ENCODE measurements at places on chromosomes 12 and 14.

- DNase-seq, result no peak
Observed at GRCh38 chr14:67503331-67503730, 14.8 kb upstream of the TMEM229B start.

DNA sequence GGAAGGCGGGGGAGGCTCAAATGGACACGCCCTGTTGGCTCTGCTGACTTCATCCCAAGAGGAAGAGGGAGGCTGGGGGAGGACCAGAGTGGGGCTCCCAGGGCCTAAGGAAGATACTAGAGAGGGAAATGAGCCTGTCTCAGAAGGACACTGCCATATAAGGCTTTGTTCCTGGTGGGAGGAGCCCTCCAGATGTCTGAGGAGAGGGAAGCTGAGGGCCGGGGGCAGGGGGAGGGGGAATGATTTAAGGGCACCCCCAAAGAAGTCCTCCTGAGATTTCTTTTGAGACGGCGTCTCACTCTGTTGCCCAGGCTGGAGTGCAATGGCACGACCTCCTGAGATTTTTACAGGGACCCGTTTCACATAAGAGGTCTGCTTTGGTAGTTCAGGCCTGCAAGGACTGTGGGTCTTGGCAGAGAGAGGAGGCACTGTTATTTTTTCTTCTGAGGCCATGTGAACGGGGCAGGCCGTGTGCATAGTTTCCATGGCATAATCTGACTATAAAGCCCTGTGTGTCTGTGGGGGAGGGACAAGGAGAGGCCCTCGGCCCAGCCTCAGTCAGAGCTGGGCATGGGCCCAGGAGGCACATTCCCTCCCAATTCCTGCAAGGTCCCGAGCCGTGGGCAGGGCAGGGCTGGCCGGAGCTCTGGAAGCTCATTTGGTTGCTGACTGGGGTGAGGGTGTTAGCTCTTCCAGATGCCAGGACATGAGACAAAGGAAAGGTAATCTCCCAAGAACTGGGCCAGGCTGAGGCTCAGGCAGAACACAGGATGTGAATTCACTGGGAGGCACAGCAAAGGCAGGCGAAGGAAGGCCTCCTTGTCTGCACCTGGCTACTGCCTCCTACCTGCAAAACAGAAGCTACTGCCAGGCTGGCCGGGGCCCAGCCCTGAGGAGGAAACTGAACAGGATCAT is 22.2 kb upstream of the PLEKHG3 start:
- DNase-seq, result no peak

- no peak for DNase-seq
Observed at GRCh38 chr12:45494279-45494678, 235.2 kb upstream of the ARID2 start.

GRCh38 chr14:65156568-65157366 is 54.5 kb upstream of the MAX start:
- no peak for DNase-seq

DNA sequence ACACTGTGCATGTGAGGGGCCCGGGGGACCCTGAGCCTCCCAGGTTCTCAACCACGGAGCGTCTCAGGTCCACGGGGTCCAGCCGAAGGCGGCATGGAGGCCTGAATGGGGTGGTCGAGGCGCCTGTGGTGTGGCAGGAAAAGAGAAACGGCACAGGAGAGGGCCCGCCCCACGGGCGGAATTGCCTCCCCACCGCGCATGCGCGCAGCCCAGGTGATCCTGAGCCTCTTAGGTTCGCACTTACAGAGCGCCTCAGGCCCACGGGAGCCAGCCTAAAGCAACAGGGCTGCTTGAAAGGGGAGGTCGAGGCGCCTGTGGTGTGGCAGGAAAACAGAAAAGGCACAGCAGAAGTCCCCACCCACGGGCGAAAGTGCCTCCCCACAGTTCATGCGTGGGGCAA is 311.0 kb downstream of the ALG10 start:
- DNase-seq, result no peak

DNA sequence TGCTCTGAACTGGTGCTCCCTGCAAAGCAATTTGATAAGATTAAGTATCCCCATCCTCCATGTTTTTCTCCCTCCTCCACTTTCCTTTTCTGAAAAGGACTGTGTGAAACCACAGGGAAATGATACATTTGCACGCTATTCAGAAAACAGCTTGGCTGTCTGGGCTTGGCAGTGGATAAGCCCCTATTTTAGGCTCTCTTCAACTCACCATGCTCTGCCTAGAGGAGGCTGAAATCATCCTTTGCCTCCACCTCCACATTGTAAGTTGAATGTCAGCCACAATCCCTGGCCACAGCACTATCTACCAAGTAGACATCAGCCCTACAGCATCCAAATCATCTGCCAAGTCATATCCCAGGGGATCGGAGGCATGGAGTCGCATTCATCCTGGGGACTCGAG is 642.3 kb downstream of the RPS29 start:
- no peak for DNase-seq

DNA sequence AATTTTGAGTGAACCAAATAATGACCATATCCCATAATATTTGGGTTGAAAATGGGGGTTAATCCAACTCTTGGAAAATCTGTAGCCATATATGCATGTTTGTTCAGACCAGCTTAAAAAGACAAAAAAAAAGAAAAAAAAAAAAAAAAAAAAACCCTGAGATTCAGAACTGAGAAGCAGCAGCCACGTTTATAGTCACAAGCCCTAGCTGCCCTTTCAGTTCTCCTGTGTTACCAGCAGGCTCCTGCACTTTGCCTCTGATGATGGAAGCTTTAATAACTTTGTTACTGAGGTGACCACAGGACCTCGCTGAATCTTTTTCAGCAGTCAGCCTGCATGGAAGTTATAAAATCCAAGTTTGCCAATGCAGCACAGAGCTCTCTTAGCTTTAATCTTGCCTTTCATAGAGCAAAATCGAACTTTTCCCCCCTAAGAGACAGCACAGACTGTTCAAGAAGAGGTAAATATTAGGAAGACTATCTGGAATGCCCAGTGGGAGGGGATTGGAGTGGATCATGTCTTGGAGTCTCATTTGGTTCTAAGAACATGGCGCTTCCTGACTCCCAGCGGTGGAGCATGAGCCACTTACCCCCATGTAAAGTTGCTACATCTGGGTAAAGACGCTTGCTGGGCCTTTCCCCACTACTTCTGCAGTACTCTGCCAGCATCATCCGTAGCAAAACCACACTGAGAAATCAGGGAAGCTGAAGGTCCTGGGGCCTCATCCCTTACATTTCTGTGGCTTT is 20.6 kb downstream of the GNG2 start:
- DNase-seq, result no peak

DNA sequence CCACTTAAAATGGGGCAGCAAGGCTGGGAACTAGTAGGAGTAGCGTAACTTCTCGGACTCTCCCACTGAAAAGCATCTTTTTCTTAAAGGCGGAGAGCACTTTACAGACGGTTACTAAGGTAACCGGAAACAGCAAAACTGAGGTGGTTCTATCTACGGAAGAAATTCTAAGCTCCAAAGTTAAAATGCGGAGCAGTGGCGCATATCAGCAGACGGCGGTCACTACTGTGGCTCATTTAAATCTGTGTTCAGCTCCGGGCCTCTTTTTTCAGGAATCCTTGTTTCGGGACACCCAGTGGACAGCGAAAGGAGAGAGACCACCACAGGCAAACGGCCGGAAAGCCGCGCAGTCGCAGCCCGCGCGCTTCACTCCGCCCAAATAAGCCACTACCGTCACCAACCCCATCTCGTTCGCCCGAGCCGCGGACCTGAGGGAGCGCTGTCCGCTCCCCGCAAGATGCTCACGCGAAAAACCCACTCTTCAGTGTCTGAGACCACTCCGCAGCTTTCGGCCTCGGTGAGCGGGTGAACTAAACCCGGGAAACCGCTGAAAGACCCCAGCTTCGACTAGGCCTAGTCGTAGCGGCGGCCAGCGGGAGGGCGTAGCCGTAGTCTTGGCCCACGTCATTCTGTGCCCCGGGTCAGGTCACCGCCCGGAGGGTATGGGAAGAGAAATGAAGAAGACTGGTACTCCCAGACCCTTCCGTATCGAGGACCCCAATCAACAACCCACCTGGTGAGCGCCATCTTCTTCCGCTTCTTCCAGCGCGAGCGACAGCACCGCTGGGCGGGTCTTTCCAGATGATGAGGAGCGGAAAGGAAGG is at the start of gene SNW1:
SNW1 (minus strand) TSS at position 776 of the 824 bp plus-strand sequence; CDS start at position 747, 29 bp downstream.
- peak; percentile 94 for DNase-seq

- no peak for DNase-seq
Observed at GRCh38 chr12:52566847-52567291, 6.8 kb downstream of the KRT74 start.
